ENCODE measurements at places on chromosomes 3 and 15. TPM values are rescaled to one million over a fixed set of nuclear protein-coding genes. Genes with fewer than 3 reads are reported as not detected.

DNA sequence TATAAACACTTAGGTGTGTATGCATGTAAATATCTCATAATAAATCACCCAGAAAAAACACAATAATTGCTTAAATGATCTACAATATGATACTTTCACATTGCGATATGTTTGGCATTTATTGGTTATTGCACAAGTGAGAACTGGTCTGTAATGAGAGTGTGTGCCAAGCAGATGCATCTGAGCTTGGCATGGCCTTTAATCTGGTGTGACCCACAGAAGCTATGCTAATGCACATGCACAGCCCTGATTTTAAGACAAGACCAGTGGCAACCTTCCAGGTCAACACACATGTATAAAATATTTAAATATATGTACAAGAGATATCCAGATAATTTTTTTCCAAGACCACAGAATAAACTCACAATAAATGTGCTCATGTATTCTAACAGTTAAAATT lies 42.7 kb downstream of the C2CD4A start:
- DNase-seq: peak; percentile 22

DNA sequence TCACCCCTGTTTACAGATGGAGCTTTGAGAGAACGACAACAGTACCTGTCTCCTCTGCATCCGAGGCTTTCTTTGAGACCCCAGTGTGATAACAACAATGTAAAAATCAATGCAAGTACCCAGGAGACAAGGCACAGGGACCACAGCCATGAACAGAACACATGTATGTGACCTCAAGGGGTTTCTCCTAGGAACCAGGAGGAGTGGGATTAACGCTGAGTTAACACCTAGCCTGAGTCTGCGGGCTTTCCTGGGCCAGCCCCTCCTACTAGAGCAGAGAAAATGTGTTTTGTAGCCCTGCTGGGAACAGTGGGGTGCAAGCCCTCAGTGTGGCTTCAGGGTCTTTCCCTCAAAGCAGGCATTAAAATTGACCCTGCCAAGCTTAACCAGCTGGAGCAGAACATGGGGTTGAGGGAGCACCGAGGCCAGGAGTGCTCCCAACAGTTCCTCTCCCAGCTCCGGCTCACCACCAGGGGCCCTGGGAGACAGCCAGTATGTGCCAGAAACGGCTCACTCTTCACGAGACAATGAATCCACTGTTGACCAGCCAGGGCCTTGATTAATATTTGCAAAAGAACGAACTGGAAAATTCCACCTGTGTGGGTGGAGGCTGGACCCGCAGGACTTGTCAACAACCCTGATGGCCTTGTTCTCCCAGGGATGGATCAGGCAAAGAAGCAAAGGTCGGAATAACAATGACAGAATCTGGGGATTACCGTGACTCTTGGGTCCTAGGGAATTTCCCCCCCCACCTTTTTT lies 3.6 kb downstream of the CHDH start:
- DNase-seq: no peak

CX3CR1 gene
- total RNA-seq: not detected

WDR49 gene
- not detected for total RNA-seq

PLCH1 gene
- total RNA-seq: not detected

TNFAIP8L3 gene
- total RNA-seq: 4.8 TPM

All from MG63 (cell line).